ENCODE measurements at places on chromosomes 12 and 14.

DNA sequence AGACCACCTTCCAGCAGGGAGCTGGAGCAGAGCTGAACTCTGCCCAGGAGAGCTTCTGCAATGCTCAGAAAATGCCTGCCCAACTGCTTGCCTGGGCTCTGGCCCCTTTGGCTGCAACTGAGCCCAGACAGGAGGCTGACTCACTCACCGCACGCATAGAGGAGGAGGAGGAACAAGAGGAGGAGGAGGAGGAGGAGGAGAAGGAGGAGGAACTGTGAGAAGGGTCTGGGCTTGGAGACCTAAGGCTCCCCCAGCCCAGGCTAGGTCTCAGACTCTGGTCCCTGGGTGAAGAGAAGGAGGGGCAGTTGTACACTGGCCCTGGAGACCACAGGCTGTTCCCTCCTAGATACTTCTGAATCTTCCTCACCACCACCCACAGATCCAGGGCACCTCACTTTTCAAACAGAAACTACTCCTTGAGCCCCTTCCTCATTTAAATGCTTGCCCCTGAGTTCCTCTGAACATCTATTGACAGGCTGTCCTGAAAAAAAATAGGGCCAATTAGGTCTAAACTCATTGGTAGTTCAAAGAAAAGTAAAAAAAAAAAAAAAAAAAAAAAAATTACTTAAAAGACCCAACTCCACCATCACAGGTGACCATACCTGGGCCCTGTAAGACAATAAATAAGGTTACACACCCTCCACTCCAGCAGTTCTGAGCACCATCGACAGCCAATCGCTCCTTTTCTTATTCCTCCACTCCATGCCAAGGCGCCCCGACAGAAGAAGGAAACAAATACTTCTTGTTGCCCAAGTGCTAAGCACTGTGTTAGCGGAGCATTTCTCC lies 674 bp downstream of the VDR start:
- peak; percentile 75 for DNase-seq

DNA sequence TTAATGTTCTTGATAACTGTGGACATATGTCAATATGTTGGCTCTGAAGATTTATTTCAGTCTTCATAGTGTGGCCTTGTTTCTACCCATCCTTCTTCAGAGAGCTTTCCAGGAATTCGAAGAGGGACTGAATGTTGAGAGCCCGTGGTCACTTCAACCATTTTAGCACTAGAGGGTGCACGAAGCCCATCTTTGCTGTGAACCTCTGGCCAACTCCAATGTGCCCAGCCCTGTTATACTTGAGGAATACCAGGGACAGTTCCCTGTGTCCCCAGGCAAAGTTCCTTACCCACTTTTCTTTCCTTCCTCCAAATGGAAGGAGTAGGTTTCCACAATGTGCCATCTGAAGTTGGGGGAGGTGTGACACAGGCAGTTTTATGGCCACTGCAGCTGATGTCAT lies 603.5 kb downstream of the RPL10L start:
- peak; percentile 66 for DNase-seq

DNA sequence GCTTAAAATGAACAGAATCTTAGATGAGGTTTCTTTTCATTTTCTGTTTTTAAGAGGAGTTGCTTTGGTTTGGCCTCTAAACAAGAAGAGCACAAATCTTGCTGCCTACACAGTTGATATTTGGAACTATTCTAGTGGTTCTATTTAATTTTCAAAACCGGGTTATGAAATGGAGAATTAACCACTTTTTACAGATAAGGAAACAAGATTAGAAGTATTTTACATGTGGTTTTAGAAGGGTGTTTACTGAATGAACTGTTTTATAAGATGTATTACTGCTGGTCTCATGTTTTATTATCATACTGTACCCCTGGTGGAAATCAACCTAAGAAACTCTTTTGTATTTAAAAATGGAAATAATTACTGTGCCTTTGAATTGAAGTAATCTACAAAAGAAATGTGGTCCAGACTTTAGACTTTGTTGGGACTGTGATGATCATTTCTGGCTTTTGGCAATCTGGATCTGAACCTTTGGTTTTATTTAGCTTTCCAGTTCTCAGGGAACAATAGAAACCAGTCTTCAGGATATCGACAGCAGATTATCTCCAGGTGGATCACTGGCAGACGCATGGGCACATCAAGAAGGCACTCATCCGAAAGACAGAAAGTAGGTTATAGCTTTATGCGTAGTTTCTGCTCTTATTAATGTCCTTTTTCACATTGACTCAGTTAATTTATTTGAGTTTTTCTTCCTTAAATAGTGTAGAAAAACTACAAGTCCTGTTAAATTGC lies 43.2 kb downstream of the TBK1 start:
- no peak for DNase-seq

DNA sequence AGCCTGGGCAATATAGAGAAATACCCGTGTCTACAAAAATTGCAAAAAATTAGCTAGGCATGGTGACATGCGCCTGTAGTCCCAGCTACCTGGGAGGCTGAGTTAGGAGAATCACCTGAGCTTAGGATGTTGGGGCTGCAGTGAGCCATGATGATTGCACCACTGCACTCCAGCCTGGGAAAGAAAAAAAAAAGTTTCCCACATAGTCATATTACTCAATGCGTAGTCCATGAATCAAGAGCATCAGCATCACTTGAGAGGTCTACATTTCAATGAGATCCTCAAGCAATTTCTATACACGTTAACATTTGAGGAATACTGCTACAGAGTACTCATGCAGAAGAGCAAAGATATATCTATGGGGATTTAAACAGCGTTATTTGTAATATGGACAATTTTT lies 5.2 kb upstream of the LRRC23 start:
- no peak for DNase-seq

- DNase-seq = peak; percentile 60
Observed at GRCh38 chr12:59600171-59600570, 4.3 kb downstream of the SLC16A7 start.

GRCh38 chr14:50113381-50114035 lies 2.9 kb downstream of the VCPKMT start:
- no peak for DNase-seq

- peak; percentile 92 for DNase-seq
Observed at GRCh38 chr12:19946550-19946949, 421.8 kb upstream of the PDE3A start.

DNA sequence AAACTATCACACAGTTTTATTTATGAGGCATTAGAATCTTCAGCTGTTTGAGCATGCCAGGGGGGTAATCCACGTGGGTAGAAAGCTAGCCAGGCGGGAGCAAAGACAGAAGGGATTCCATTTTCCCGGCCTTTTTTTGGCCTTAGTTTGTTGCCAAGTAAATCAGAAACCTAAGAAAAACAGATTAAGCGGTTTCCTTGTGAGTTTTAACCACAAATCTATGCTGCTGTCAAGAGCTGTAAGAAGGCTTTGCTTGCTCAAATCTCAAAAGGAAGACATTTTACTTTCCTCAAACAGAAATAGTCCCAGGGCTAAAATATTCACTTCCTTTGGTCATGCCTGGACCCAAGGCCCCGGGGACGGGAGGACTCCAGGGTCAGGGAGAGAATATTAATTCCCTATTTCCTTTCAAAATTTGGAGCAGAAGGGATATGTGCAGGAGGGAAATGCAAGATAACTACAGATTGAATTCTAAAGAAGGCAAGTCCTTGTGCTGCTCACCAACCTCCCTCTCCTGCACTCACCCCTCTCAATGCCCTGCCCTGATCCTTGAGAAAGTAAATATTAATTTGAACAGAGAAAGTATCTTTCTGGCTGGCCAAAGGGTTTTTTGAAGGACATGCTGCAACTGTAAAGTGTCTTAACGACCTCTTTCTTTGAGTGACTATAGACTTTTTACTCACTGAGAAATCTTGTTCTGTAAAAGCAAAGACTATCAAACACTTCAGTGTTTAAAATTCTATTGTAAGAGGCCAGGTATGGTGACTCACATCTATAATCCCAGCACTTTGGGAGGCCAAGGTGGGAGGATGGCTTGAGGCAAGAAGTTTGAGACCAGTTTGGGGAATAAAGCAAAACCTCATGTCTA lies 75.7 kb downstream of the HSD17B6 start:
- no peak for DNase-seq

GRCh38 chr12:2958432-2959191 lies 585 bp upstream of the TEAD4 start:
- peak; percentile 74 for DNase-seq

DNA sequence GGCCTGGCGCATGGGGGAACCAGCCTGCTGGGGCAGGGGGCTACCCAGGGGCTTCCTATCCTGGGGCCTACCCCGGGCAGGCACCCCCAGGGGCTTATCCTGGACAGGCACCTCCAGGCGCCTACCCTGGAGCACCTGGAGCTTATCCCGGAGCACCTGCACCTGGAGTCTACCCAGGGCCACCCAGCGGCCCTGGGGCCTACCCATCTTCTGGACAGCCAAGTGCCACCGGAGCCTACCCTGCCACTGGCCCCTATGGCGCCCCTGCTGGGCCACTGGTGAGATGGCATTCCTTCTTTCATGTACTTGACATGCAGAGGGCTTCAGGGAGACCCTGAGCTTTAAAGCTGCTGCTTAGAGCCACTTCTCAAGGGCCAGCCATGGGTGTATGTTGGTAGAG lies 9.0 kb downstream of the LGALS3 start:
- no peak for DNase-seq

- DNase-seq = no peak
Observed at GRCh38 chr12:27553941-27554340, 29.9 kb downstream of the PPFIBP1 start.

DNA sequence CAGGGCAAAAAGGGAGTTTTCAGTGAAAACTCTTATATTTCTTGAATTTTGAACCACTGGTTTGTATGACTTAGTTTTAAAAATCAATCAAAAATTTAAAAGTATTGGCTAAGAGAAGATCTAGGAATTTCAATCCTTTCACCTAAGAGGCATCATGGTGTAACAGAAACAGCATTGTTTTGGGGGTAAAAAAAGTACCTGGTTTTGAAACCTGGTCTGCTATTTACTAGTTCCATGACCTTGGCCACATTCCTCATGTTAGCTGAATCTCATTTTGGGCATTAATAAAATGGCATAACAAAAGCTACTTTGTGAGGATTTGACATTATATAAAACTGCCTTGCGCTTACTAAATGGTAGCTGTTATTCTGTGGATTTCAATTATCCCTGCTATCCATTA lies 16.7 kb upstream of the GNPNAT1 start:
- DNase-seq = no peak

DNA sequence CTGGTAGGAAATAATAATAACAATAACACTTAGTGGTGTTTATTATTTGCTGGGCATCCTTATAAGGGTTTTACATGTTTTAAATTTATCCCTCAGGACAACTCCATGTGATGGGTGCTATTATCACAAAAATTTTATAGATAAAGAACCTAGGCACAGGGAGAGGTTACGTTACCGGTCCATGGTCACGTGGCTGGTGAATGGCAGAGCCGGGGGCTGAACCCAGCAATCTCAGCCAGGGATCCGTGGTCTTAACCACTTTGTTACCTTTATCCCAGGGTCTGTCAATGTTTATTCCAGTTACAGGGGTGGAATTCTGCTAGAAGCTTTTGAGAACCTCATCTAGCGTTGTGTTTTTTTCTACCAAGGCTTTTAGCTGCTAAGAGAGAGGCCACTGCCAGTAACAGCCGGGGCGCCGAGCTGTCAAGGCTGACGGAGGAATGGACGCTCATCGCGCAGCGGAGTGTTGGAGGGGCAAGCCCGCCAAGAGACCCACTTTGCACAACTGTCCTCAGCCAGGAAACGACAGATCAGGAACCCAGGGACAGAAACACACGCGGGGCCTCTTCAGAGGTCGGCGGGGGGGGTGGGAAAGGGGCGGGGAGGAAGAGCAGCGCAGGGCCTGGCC lies 418 bp downstream of the AMN1 start:
- DNase-seq = no peak

DNA sequence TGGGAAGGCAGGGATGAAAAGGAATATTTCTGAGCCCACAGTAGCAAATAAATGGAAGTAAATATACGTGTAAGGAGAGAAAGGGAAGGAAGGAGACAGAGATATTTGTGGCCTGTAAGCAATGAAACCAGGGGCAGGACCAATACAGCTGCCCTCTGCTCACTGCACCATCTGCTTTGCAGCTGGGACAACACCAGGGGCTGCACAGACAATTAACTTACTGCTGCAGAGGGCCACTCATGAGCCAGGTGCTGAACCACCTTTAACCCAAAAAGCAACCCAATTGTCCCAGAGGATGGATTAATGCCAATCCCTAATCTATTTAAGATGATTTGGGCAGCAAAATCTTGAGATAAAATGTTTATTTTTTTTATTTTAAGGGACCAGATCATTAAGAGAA lies 30.6 kb upstream of the TMX1 start:
- no peak for DNase-seq

GRCh38 chr14:35628989-35629388 lies 95.0 kb downstream of the INSM2 start:
- no peak for DNase-seq

DNA sequence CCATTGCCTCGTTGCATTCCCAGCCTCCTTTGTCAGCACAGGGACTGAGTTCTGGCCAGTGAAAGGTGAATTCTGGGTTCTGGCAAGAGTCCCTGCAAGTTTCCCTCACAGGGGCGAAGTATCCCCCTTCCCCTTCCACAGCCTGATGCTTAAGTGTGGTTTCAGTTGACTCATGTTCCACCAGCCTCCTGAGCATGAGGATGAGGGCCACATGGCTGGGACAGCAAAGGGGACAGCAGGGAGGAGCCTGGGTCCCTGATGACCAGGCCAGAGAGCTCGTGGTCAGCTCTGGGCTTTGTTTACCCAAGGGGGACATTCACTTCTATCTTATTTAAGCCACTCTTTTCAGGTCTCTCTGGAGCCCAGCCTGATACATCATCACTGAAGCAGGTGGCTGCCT lies 36.5 kb downstream of the CACNA2D4 start:
- no peak for DNase-seq

DNA sequence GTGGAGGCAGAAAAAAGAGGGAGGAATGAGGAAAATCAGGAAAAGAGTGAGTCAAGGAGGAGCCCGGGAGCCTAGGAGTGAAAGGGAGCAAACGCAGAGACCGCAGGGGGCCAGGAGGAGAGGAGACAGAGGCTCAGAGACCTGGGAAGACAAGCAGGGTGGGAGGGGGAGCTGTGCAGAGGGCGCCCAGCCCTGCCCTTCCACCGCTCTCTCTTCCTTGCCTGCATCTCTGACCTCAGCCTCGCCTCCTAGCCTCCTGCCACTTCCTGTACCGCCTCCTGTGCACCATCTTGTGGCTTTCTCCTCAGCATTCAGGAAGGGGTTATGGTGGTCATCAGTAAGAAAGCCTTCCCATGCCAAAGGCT lies 1.3 kb downstream of the CLSTN3 start:
- no peak for DNase-seq
